Left hindlimb (tissue), 1 donor: ENCODE measurements at places on chromosomes 7 and 10.

GRCh38 chr10:110355141-110355831 is 50.6 kb upstream of the SMNDC1 start:
- no peak for DNase-seq

GRCh38 chr10:74314166-74314565 is 163.1 kb downstream of the ADK start:
- no peak for DNase-seq

- DNase-seq: no peak
These were observed 35.0 kb downstream of the WBP1L start for GRCh38 chr10:102778781-102779180.

DNA sequence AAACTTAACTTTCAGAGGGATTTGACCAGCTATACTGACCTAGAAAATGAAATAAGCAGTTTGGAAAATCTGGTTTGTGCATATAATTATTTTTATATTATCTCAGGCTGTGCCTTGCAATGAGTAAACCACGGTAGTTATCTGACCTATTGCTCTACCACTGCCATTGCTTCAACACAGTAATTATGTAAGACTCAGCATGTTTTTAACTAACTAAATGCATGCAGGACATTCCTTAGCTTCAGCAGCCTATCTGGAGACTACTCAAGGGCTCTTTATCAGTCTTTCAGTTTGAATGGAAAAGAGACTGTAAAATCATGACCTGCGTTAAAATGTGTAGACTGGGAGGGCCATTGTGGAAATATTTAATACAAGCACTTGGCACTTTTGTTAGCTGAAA is 22.5 kb downstream of the CHN2 start:
- DNase-seq: no peak

DNA sequence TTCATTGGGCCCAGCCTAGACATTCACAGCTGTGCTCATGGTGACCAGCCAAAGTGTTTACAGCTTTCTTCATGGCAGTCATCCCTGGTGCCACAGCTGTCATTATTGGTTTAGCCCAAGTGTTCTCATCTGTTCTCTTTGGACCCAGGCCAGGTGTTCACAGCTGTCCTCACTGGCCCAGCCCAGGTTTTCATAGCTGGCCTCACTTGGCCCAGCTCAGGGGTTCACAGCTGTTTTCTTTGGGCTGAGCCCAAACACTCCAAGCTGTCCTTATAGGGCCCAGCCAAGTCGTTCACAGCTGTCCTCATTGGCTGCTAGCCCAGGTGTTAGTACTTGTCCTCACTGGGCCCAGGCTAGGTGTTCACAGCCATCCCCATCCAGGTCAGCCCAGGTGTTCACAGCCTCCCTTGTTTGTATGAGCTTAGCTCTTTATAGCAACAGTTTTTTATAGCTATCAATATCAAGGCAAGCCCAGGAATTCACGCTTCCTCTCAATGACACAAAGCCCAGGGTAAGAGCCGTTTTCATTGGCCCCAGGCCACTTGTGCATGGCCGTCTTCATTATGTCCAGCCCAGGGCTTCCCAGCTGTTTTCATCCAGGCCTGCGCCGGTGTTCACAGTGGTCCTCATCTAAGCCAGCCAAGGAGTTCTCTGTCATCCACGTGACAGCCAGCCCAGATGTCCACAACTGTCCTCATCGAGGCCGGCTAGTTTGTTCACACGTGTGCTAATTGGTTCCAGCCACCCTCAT is 11.6 kb downstream of the FRG2B start:
- DNase-seq: no peak

GRCh38 chr7:85829817-85830432 is 643.1 kb upstream of the SEMA3D start:
- DNase-seq: no peak

GRCh38 chr10:111303887-111304286 is 227.1 kb downstream of the ADRA2A start:
- no peak for DNase-seq

- no peak for DNase-seq
These were observed 4.0 kb upstream of the AFAP1L2 start for GRCh38 chr10:114408112-114408967.

- no peak for DNase-seq
These were observed 17.2 kb downstream of the SFR1 start for GRCh38 chr10:104139221-104139620.
